ENCODE measurements at places on chromosomes 16 and 17.

DNA sequence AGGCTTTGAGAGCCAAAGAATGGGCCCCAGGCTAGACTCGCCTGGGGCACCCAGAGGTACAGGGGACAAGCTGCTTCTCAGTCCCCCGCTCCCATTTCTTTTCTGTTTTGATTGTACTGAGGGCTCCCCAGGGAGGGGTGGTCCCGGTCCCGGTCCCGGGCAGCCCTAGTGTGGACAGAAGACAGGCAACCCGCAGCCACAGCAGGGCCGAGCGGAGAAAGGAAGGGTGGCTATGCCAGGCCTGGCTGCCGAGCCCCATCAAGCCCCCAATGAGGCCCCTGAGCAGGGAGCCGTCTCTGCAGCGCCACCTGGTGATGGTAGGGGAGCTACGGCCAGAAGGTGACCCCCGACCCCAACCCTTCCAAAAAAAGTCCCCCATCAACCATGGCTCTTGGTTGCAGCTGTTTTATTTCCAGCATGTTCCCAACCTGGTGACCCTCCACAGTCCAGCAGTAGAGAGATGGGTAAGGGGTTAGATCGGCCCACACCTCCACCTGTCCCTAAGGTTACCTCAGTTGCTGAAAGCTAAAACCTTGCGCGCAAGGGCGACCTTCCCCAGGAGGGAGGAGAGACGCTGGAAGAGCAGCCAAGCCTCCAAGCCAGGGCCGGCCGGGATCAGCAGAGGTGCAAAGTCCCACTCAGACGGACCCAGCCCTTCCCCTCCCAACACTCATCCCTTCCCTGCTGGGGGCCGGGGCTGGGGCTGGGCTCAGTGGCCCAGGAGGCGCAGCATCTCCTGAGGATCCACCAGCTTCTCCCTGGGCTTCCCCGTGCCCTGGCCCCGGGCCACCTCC is 2.6 kb upstream of the GRIN2C start:
- peak; percentile 9 for DNase-seq

DNA sequence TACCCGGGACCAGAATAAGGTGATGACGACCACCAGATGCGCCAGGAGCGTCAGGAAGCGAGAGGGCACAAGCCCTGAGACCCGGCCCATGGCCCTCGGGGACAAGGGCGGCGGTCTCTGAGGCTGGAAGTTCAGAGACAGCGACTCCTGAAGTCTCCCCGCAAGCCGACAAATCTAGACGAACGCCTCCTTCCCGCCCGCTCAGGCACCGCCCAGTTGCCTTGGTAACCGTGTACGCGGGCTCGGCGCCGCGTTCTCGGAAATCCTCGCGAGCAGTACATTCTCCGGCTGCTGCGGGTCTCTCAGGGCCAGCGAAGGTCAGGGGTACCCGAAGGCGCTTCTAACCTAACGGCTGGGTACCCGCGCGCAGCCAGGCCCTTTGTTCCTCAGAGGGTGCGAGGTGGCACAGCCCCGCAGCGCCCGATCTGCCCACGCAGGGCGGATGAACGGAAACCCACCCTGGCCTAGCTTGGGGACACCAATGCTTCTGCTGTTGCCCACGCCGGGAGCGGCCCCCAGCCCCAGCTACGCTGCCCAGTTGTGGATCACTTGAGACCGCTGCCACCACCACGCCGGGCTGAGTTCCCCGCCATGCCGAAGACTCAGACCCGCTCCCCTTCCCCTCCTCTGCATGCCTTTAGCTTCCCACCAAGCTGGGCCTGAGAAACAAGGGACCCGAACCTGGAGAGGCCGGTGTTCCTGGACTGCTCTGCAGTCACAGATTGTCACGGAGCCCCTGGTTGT is at the start of gene TMEM107:
Gene TMEM107 (minus strand): TSS at position 184 of the 744 bp plus-strand sequence. CDS start 94 bp downstream, at position 90.
- peak; percentile 72 for DNase-seq

- DNase-seq: peak; percentile 87
Measured at GRCh38 chr16:8850279-8850885, 18.4 kb downstream of the CARHSP1 start.

- DNase-seq: no peak
Measured at GRCh38 chr16:81231014-81231413, 7.5 kb upstream of the BCO1 start.

DNA sequence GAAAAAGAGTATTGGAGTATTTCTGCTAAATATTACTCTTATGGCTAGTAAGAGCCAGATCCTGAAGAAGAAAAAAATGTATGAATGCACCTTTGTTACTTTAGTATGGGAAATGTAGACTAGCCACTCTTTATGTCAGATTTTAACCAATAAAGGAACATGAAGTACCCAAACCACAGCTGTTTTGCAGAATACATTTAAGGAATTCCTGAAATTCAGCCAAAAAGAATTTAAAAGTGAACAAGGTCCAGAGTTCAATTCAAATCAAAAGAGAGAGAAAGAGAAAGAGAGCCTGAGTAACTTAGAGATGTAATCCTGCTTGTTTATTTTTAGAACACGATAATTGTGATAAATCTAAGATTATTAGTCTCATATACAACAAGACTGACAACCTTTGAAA is 1.2 kb downstream of the KCNJ16 start:
- DNase-seq: peak; percentile 21

GRCh38 chr16:68767581-68767980 is 30.5 kb downstream of the CDH1 start:
- no peak for DNase-seq

GRCh38 chr16:29664091-29664921 is 1.3 kb downstream of the SPN start:
- DNase-seq: no peak

- DNase-seq: no peak
Measured at GRCh38 chr17:66443166-66443565, 140.8 kb downstream of the PRKCA start.

Data from IMR-90 (cell line).